ENCODE measurements at places on chromosomes 5 and 9.

DNA sequence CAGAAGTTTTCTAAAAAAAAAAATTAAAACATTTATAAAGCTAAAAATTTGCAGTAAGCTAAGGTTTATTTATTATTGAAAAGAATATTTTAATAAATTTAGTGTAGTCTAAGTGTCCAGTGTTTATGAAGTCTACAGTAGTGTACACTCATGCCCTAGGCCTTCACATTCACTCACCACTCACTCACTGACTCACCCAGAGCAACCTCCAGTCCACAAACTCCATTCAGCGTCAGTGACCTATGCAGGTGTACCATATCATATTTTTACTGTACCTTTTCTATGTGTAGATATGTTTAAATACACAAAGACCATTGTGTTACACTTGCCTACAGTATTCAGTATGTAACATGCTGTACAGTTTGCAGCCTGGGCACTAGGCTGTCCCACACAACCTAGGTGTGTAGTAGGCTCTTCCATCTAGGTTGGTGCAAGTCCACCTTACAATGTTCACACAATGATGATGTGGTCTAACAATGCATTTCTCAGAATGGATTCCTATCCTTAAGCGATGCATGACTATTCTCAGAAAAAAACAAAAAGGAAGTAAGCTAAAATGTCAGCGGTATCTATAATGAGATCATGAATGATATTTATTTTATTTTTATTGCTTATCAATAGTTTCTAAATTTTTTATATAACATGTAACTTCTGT, 336.7 kb downstream of the AGTPBP1 start:
- no peak for DNase-seq

GRCh38 chr5:124111886-124112285, 599.9 kb downstream of the CSNK1G3 start:
- no peak for DNase-seq

GRCh38 chr5:42390115-42390514, 33.1 kb upstream of the GHR start:
- DNase-seq: no peak

GRCh38 chr9:134395737-134396257, 69.5 kb downstream of the RXRA start:
- DNase-seq: no peak
